ENCODE measurements at places on chromosomes 7 and 10.
A peak's percentile ranks its signal among the peaks of the same experiment; 100 is the strongest.

DNA sequence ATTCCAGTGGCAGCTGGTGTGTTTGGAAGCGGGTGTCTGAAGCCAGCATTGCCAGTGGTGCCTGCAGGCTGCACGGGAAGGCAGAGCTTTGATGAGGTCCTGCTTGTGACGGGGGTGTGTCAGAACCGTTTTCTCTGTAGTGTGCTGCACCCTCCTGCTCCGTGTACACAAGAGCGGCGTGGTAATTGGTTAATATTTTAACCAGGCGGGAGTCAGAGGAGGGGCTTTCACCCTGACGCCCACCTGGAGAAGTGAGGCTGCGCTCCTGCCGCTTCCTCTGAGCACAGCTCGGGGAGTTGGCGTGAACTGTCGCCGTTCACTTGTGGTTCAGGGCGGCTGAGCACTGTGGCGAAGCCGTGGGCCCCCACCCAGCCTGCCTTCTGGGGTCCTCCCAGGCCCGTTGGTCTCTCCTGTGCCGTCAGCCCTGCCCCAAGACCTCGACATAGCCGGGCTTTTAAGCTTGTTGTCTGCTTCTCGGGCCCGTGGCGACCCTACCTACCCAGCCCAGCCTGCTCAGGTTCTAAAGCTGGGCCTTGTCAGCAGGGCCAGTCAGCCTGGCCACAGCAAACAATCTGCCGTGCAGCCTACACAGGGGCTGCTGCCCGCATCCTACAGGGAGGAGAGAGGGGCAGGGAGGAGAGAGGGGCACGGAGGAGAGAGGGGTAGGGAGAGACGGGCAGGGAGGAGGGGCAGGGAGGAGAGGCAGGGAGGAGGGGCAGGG, 11.6 kb downstream of the NKX6-2 start:
- no peak for DNase-seq

DNA sequence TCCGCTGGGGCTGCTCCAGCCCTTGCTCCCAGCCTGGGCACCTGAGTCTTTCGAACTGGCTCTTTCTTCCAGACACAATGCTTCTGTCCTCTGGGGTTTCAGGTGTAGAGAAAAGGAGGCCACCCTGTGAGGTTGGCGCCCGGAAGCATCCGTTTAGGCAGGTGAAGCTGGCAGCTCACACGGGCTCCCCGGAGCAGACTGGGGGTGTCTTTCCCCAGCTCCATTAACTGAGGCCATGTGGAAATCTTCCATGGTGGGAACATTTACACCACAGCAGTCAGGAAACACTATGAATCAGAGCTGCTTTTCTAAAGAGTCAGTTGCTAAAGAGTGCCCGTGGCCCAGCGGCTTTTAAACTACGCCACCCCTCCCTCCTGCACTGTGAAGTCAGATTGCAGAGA, 29.2 kb downstream of the PRKAG2 start:
- no peak for DNase-seq

DNA sequence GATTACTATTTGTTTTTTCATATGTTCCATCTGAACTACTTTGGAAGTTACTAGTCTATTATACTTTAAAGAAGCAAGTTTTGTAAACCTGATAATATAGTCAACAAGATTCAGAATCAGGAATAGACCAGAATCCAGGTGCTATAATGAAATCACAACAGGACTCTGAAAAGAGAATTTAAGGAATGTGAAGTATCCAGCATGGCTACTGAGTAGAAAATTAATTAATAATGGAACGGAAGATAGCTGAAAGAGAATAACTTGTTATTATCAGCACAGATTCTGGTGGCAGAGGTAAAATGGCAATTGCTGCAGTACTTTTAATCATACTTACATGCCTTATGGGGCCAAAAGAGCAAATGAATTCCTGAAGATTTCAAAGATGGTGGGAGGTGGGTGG, 43.1 kb upstream of the CHCHD3 start:
- DNase-seq, result no peak

- no peak for DNase-seq
Observed at GRCh38 chr10:13315361-13315760, 15.5 kb upstream of the PHYH start.

GRCh38 chr10:110918643-110919348, at the start of gene BBIP1:
TSS of gene BBIP1 (minus strand) at chr10:110919180. CDS start at chr10:110918157, 1,023 bp downstream.
- no peak for DNase-seq

GRCh38 chr10:132646443-132647097, 109.0 kb downstream of the INPP5A start:
- no peak for DNase-seq

- DNase-seq, result no peak
Observed at GRCh38 chr7:93367254-93367653, 135.1 kb downstream of the VPS50 start.

GRCh38 chr7:127081539-127081938, 171.2 kb downstream of the GRM8 start:
- DNase-seq, result no peak

GRCh38 chr7:143456992-143457793, 13.9 kb downstream of the TAS2R60 start:
- DNase-seq, result no peak

GRCh38 chr7:113519472-113519871, 399.3 kb downstream of the PPP1R3A start:
- DNase-seq, result no peak

- DNase-seq, result no peak
Observed at GRCh38 chr7:131186816-131187215, 140.9 kb upstream of the MKLN1 start.

GRCh38 chr7:138625084-138625848, 75.9 kb downstream of the SVOPL start:
- DNase-seq, result no peak

GRCh38 chr10:130111852-130112180, 1.2 kb upstream of the C10orf143 start:
- DNase-seq, result no peak

DNA sequence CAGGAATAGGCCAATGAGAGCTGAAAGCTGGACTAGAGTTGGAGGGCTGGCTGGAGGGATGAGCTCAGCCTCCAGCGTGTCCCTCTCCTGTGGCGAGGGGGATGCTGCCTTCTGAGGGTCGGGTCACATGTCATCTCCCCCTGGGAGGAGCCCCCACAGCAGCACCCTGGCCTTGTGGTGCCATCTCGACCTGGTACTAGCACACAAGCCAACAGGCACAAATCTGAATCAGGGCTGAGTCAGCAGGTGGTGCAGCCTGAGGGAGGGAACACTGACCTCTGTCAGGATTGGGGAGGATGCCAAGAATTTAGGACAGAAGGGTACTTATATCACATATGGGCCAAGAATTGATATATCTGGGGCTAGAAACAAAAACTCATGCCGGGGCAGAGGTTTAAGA, 280.4 kb downstream of the CELF2 start:
- no peak for DNase-seq

DNA sequence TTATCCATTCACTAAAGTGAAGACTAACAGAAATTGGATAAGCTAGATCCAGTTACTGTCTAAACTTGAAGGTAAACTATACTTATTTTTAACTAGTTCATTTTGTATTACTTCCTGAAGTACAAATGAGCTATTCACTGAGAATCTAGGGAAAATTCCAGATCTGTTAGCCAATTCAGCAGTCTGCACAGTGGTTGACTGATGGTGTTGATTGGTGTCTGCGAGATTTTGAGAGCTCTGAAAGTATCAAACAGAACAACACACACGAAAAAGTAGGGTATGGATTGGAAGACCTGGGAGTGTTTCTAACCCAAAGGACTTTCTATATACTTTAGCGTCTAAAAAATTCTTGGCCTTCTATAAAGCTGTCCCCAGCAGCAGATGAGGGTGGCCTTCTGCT, 33.6 kb upstream of the AGR2 start:
- DNase-seq, result no peak

DNA sequence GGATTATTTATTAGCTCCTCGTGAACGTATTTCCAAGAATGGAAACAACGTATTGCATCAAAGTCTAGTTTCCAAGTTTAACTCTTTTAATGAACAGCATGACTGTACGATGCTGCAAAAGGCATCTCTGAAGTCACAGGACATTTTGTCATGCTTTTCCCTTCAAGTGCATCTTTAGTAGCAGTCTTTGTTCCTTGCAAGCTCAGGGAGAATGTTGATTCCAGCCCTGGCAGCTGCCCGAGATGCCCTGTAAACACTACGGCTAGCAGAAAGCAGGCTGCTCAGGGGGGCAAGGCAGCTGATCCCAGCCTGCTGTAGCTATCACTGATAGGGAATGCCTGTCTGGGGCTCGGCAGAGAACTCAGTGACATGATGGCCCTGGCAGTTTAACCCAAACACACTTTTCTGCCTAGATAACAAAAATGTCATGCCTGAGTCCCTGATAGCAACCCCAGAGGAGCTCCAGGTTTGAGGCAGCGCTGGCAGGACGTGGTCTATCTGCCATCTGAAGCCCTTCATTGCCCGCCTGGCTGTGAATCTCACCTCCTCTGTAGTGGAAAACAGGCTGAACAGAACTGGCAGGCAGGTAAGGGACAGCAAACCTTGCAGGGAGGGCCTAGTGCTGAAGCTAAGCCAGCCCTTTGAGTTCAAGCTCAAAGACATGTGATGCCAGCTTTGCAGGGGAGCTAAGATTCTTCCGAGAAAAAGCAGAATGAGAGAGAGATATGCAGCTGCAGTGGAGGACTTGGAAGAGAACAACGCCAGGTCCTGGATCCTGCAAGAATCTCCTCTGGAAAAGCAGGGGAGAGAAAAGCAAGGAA, 264.6 kb downstream of the SNX10 start:
- DNase-seq, result no peak

DNA sequence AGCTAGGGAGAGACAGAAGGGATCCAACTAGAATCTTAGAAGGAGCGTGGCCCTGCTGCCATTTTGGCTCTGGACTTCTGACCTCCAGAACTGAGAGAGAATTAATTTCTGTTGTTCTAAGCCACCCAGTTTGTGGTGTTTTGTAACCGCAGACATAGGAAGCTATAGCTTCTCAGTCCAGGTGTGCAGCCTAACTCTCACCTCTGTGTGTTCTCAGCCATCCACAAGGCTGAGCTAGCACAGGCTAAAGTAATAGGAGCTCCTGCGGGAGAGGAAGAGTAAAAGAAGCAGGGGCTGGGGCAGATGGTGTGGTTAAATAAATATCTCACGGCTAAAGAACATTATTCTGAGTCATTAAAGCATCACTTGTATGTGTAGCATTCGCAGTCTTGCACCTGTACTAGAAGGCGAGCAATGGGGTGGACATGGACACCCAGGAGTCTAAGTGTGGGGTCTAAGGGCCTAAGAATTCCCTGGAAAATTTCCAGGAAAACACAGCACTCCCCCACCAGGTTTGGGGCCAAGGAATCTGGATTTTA, 94.1 kb downstream of the AOAH start:
- DNase-seq, result no peak

- DNase-seq, result no peak
Observed at GRCh38 chr7:71144963-71145362, 13.0 kb downstream of the GALNT17 start.

DNA sequence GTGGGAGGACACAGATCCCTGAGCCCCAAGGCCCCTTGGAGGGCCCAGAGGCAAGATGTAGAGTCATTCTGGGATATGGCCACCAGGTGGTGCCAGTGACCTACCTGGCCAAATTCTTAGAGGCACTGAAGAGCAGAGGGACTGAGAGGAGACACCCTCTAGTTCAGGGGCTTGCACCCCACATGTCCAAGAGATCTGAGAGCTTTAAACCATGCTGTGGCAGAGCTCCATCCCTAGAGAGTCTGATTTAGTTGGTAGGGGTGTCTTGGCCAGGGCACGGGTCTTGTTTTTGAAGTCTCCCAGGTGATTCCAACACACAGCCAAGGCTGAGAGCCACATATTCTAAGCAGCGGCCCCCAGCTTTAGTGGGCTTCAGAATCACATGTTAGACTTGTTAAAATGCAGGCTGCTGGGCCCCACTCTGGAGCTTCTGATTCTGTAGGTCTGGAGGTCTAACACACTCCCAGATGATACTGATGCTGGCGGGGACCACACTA, 52.5 kb downstream of the PRF1 start:
- DNase-seq, result peak; percentile 68

GRCh38 chr10:73907841-73908517, 3.0 kb upstream of the PLAU start:
- DNase-seq, result no peak

DNA sequence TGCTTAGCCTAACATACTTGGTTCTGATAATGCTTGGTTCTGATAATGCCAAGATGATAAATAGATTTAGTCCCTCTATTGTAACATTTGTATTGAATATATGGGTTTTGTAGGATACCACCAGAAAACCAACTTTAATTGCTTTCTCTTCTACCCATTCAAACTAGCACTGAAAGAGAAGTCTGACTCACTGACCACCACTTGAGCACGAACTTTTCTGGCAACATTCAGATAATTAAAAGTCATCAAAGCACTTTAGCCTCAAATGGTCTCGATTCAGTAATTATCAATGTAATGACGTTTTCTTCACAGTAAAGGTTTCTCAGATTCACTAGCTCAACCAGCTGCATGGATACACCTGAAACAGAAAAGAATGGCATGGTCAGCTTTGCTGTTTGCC, 63.0 kb downstream of the HDAC9 start:
- no peak for DNase-seq

GRCh38 chr7:116663744-116664143, 8.3 kb upstream of the MET start:
- DNase-seq, result no peak

DNA sequence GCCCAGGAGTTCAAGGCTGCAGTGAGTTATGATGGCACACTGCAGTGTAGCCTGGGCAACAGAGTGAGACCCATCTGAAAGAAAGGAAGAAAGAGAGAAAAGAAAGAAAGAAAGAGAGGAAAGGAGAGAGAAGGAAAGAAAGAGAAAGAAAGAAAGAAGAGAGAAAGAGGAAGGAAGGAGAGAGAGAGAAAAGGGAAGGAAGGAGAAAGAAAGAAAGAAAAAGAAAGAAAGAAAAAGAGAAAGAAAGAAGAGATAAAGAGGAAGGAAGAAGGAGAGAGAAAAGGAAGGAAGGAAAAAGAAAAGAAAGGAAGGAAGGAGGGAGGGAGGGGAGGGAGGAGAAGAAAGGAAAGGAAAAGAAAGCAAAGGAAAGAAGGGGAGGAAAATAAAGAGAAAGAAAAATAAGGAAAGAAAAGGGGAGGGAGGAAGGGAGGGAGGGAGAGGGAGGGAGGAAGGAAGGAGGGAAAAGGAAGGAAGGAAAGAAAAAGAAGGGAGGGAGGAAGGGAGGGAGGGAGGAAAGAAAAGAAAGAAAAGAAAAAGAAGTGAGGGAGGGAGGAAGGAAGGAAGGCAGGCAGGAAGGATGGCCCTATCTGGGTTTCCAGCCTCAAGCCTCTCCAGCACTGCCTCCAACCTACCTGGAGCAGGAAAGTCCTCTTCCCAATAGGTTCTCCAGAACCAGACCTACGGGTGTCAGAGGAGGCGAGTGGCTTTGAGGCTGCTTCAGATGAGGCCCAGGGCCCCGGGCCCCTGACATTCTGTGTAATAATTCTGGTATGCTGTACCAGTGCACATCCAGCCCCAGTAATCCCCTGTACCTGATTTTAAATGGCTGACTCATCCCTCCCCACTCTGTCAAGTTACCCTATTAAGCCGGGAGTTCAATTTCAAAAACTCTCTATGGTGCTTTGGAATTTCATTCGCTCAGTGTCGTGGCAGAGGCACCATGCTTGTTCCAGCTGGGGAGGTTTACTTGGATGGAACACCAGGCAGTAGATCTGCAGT, 6.8 kb upstream of the PARD3 start:
- no peak for DNase-seq

All from activated T-cell treated with anti-CD3 and anti-CD28 coated beads for 1 hour (primary cell).